ENCODE measurements at places on chromosomes 1 and 21.

GRCh38 chr1:119737040-119737682 is 25.4 kb downstream of the PHGDH start:
- DNase-seq = no peak

DNA sequence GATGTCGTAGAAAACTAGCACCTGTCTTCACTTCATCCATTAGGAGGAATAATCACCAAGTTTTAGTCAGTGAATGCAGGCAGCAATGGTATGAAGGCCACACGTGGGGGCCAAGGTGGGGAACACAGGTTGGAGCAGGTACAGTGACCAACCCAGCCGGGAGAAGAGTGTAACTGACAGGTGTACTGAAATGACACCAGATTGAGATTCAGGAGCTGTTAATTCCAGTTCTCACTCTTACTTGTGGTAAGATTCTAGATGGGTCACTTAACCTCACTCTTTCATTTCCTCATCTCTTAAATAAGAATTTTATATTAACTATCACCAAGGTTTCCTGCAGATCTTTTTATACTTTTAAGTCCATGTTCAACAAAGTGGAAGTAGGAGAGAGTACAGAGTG is 206.2 kb upstream of the PTBP2 start:
- no peak for DNase-seq

DNA sequence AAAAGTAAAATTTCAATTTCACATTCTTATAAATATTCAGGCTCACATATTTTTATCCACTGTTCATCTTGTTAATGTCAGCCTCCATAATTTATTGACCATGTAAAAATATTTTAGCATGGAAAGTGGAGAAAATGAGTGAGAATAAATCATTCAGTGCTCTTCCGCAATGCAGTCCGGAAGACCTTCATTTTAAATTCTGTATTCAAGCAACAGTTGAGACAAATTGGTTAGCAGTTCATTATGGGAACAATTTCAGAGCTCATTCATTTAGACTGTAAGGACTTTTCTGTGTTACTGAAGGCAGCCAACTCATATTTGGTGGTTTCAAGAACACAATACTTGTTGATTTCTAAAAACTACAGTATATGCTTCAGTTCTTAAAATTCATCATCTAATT is 97.8 kb downstream of the TYW3 start:
- DNase-seq = no peak

GRCh38 chr1:44596511-44596910 is 77.8 kb downstream of the TMEM53 start:
- no peak for DNase-seq

DNA sequence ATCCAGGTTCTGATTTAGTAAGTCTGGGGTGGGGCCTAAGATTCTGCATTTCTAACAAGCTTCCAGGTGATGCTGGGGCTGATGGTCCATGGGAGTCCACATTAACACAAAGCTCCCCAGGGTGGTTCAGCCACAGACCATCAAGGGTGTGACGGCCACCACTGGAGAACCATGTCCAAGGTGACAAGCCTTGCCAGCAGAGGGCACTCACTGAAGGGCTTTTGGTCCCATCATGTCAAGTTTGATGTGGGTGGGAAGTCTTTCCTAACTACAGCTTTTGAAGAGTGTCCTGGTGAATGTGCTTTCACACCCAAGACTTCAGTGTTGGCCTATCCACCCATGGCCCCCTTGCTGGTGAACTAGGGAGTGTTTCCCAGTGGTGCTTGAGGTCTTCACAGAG is 67.1 kb downstream of the UBE2T start:
- DNase-seq = peak; percentile 6

Data from effector CD8-positive, alpha-beta T cell (primary cell).